ENCODE measurements at places on chromosomes 4 and X. TPM values are rescaled to one million over a fixed set of nuclear protein-coding genes. Genes with fewer than 3 reads are reported as not detected.

Gene CXCL3
- total RNA-seq, result 0.53 TPM

Gene TAF7L
- total RNA-seq, result not detected

Gene ATP2B3
- total RNA-seq, result not detected

Gene ADGRG4
- total RNA-seq, result not detected

Gene CCSER1
- 2.8 TPM for total RNA-seq

All from H4 (cell line).